ENCODE measurements at places on chromosomes 1 and 21. TPM values are rescaled to one million over a fixed set of nuclear protein-coding genes. Genes with fewer than 3 reads are reported as not detected.
A peak's percentile ranks its signal among the peaks of the same experiment; 100 is the strongest.

GRCh38 chr1:96416701-96417444, 304.7 kb upstream of the PTBP2 start:
- peak; percentile 5 for DNase-seq

- no peak for DNase-seq
These were observed 45.9 kb upstream of the PRMT6 start for GRCh38 chr1:107010582-107010981.

DNA sequence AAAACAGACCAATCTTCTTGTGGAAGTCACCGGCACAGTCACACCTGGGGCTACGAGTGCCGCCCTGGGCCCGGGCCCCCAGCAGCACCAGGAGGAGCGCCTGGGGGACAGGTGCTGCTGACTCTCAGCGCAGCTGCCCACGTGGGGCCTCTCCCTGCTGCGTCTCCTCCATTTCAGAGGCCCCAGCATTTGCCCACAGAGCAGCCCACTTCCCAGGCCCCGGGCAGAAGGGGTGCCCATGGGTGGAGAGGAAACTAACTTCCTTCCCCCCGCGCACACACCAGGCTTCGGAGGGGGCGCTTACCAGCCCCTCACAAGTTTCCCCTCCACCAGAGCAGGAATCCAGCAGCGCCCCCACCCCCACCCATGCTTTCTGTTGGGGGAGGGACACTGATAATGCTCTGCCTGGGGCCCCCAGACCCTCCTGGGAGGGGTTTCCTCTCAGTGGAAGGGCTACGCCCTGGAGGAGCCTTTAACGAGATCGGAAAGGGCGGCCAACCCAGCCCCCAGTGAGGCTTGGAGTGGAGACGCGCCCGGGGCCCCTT, 440 bp downstream of the TNFRSF25 start:
- DNase-seq = no peak

GRCh38 chr21:42423197-42423675, 19.5 kb downstream of the UBASH3A start:
- no peak for DNase-seq

GRCh38 chr1:6785728-6786505, 663 bp downstream of the CAMTA1 start:
- DNase-seq = no peak

GRCh38 chr1:1757422-1758058, 20.7 kb downstream of the NADK start:
- no peak for DNase-seq

DNA sequence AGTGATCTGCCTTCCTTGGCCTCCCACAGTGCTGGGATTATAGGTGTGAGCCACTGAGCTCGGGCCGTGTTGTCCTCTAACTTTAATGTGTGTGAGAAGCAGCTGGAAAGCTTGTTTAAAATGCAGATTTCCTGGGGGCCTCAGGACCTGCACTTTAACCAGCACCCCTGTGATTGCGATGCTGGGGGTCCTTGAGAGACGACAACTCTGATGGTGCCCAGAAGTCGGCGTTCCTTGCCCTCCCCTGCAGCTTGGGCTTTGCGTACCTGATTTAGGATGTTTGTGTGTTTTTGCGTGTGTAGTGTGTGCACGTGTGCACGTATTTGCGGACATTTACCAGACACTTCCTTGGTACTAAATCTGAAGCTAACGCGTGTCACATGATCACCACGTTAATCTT, 10.9 kb downstream of the IFNGR2 start:
- DNase-seq = no peak

DNA sequence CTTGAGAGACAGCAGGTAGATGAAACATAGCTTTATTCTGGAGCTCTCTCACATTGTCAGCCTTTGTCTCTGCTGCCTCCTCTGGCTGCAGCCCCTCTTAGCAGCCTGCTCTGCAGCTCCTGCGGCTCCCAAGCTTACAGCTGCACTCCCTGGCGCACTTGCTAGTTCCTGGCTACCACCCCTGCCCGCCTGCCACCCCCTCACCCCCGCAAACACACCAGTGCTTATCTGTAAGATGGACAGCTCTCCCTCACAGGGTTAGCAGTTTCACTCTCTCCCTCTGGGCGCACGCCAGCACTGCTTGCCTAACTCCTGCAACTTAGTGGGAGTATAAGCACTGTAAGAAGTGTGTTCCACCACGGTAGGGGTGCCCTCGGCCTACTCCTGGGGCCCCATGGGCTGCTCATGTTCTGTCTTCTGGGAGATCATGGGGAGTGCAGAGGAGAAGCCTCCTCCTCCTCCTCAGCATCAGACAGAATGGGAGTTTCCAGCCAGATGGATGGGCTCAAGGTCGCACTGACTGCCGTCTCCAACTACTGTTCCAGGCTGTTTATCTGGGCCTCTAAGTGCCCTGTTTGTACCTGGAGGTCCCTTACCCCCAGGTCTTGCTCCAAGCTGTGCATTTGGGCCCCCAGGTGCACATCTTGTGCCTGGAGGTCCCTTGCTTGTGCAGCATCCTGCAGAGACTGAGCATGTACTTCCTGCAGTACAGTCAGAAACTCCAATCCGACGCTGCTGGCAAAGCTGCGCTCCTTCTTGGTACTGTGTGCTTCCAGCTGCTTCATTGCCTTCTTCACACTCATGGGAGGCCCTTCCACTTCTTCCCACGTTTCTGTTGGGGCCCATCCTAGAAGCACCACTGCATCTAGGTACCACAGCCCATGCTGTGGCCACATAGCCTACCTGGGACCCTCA, 1388.1 kb downstream of the AMY1C start:
- no peak for DNase-seq

DNA sequence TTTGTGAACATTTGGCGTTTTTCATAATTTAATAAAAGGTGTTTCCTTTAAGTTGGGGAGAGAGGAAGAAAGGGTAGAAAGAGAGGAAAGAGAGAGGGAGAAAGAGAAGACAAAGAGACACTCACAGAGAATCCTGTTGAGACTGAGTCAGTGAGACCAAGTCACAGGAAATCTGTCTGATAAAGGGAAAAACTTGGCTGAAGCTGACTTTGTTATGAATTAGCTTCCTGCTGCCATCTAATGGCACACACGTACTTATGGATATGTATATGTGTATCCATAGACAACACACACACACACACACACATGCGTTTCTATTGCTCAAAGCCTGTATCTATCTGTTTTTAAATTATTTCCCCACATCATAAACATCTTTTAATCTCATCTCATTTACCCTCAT, 42.5 kb upstream of the DISC1 start:
- peak; percentile 15 for DNase-seq

DNA sequence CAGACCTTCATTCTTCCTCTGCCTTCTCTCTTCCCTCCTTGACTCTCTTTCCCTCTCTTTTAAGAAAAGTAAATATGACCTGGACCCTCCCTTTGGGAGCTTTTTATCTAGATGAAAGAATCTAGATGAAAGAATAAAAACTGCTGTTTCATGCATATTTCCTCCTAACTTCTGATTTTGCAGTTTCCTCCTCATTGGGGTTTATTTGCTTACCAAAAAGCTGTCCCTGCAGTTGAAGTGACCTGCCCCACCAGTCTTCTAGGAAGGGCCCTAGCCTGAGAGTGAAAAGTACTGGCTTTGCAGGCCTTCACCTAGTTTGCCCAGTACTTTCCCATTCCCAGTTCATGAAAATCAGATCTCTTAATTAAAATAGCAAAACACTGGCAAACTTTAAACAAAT, 28.3 kb upstream of the CACYBP start:
- DNase-seq = no peak

GRCh38 chr1:201376107-201376463, 1.4 kb downstream of the TNNT2 start:
- no peak for DNase-seq

- no peak for DNase-seq
These were observed 37.3 kb downstream of the ADARB1 start for GRCh38 chr21:45111703-45112102.

DNA sequence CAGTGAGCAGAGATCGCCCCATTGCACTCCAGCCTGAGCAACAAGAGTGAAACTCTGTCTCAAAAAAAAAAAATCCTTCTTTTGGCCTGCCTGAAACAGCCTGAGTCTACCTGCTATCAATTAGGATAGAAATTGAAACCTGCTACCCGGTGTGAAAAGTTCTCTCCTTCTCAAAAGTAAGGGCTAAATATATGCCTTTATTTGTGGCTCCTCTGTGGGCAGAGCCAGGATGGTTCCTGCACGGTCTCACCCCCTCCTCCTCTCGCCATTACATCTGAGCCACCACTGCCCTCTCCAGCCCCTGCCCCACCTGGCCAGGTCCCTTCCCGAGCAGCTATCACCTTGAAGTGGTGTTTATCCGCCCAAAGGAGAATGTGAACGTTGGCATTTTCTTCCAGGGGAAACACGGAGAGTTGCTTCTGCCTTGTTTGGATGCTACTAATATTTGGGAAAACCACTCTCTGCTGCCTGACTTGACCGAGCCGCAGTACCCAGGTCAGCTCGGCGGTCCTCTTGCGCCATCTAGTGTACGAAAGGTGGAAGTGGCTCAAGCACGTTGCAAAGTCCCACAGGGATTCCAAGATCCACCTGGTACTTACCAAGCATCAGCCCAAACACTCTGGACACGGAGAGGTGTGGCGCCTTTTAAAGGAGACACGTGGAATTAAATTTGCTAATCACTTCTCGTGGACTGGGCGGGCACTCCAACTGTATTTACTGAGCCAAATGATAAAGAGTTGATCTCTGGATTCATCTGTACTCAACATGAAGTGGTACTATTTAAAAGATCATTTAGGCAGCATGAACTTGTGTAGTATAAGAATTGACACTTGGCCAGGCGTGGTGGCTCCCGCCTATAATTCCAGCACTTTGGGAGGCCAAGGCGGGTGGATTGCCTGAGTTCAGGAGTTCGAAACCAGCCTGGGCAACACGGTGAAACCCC, 31.9 kb downstream of the SETD4 start:
- DNase-seq = peak; percentile 68

Gene FBXO2
- total RNA-seq = 0.99 TPM

Gene SELE
- 14.0 TPM for total RNA-seq

Gene LY9
- total RNA-seq = 0.89 TPM

Gene OBSCN
- 79.3 TPM for total RNA-seq

Gene ENAH
- total RNA-seq = 51.3 TPM

Data from skin of body (tissue), 3 donors.